HepG2 (cell line): ENCODE measurements at places on chromosomes 2 and 18. TPM values are rescaled to one million over a fixed set of nuclear protein-coding genes. Genes with fewer than 3 reads are reported as not detected.

SERPINB3 gene
- not detected in 2 replicates for total RNA-seq

TBR1 gene
- not detected in 2 replicates for total RNA-seq

SLC9A2 gene
- 0.02 TPM in 1 of 2 replicates, not detected in the other for total RNA-seq

TUBB8B gene
- 0.71 and 0.98 TPM in 2 replicates for total RNA-seq

- no peak overlapping the region for H3K27ac ChIP-seq
- H3K4me3 ChIP-seq = no peak overlapping the region
- no peaks in the 10 kb centered on the region for H3K36me3 ChIP-seq
- peaks cover 21% of the 10 kb centered on the region for H3K4me1 ChIP-seq
These were observed 28.4 kb downstream of the TMEM177 start for GRCh38 chr2:119707117-119708087.

- no peaks in the 10 kb centered on the region for H3K27me3 ChIP-seq
- no peak overlapping the region for H3K27ac ChIP-seq
- peak; percentile 19 for DNase-seq
These were observed 112.3 kb downstream of the RNF144A start for GRCh38 chr2:7029291-7030059.

- H3K36me3 ChIP-seq = peaks cover 53% of the 10 kb centered on the region
- H3K4me1 ChIP-seq = peaks cover 18% of the 10 kb centered on the region
- H3K27ac ChIP-seq = no peak overlapping the region
- DNase-seq = no peak
- H3K27me3 ChIP-seq = no peaks in the 10 kb centered on the region
These were observed 26.2 kb downstream of the TMEM87B start for GRCh38 chr2:112081262-112081661.

GRCh38 chr2:61426267-61426897, 44.5 kb downstream of the USP34 start:
- DNase-seq = peak; percentile 66
- no peak overlapping the region for H3K27ac ChIP-seq
- no peaks in the 10 kb centered on the region; the same call in 2 of the 3 replicates for H3K36me3 ChIP-seq
- H3K4me3 ChIP-seq = no peak overlapping the region

- no peak for DNase-seq
- no peaks in the 10 kb centered on the region for H3K4me1 ChIP-seq
- no peaks in the 10 kb centered on the region for H3K27me3 ChIP-seq
- H3K4me3 ChIP-seq = no peak overlapping the region
These were observed 167.5 kb downstream of the ETAA1 start for GRCh38 chr2:67564626-67565025.

GRCh38 chr2:45169339-45170190, 160.3 kb upstream of the SIX2 start:
- H3K4me1 ChIP-seq = no peaks in the 10 kb centered on the region
- no peak overlapping the region for H3K4me3 ChIP-seq
- H3K27me3 ChIP-seq = no peaks in the 10 kb centered on the region
- no peaks in the 10 kb centered on the region for H3K36me3 ChIP-seq
- no peak overlapping the region for H3K27ac ChIP-seq

- peaks cover 40% of the 10 kb centered on the region for H3K36me3 ChIP-seq
- DNase-seq = no peak
- H3K27ac ChIP-seq = no peak overlapping the region
- H3K27me3 ChIP-seq = no peaks in the 10 kb centered on the region
- peaks cover 12% of the 10 kb centered on the region for H3K4me1 ChIP-seq
- no peak overlapping the region for H3K4me3 ChIP-seq
These were observed 27.4 kb downstream of the ADAM17 start for GRCh38 chr2:9527995-9528787.

- H3K4me1 ChIP-seq = peaks cover 70% of the 10 kb centered on the region
- no peaks in the 10 kb centered on the region for H3K27me3 ChIP-seq
- H3K27ac ChIP-seq = peak overlapping the region; percentile 70
- peak; percentile 97 for DNase-seq
- H3K36me3 ChIP-seq = no peaks in the 10 kb centered on the region
These were observed 8.6 kb upstream of the PLEKHM3 start for GRCh38 chr2:208033701-208034502.

GRCh38 chr2:104758199-104758620, 95.7 kb upstream of the POU3F3 start:
- no peaks in the 10 kb centered on the region for H3K4me1 ChIP-seq
- H3K4me3 ChIP-seq = no peak overlapping the region
- no peaks in the 10 kb centered on the region for H3K36me3 ChIP-seq
- no peak overlapping the region for H3K27ac ChIP-seq
- no peak for DNase-seq

GRCh38 chr2:63580651-63581297, 7.5 kb downstream of the WDPCP start:
- H3K27ac ChIP-seq = no peak overlapping the region
- no peak overlapping the region for H3K4me3 ChIP-seq
- no peaks in the 10 kb centered on the region for H3K36me3 ChIP-seq
- no peaks in the 10 kb centered on the region for H3K27me3 ChIP-seq
- no peak for DNase-seq

DNA sequence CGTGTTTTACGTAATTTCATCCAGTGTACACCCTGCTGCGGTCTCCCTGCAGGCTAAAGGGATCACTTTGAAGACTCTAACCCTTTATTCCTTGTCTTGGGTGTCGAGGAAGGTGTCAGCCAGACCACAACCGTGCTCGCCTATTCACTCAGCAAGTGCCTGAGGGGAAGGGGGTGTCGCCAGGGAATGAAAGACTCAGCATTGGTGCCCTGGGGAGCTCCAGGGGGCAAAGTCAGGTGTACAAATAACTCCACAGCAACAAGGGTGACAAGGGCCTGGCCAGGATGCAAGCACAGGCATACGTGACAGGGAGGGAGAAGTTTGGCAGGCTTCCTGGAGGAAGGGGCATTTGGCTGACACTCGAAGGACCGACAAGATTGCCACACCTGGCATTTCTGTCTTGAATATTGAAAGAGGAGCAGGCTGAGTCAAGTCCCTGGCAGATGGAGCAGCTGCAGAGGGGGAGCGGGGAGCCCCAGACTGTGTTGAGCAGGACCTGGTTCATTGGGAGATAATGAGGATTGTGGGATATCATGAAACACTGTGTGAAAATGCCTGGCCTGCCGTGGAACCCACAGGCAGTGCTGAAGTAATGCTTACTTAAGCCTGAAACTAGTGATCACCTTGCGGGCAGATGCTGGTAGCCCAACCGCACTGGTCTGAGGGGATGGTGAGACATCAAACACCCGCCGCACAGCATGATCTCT, 93.9 kb downstream of the RHOB start:
- H3K4me1 ChIP-seq = peaks cover 67% of the 10 kb centered on the region
- no peaks in the 10 kb centered on the region for H3K36me3 ChIP-seq
- no peak overlapping the region for H3K4me3 ChIP-seq
- H3K27me3 ChIP-seq = no peaks in the 10 kb centered on the region

DNA sequence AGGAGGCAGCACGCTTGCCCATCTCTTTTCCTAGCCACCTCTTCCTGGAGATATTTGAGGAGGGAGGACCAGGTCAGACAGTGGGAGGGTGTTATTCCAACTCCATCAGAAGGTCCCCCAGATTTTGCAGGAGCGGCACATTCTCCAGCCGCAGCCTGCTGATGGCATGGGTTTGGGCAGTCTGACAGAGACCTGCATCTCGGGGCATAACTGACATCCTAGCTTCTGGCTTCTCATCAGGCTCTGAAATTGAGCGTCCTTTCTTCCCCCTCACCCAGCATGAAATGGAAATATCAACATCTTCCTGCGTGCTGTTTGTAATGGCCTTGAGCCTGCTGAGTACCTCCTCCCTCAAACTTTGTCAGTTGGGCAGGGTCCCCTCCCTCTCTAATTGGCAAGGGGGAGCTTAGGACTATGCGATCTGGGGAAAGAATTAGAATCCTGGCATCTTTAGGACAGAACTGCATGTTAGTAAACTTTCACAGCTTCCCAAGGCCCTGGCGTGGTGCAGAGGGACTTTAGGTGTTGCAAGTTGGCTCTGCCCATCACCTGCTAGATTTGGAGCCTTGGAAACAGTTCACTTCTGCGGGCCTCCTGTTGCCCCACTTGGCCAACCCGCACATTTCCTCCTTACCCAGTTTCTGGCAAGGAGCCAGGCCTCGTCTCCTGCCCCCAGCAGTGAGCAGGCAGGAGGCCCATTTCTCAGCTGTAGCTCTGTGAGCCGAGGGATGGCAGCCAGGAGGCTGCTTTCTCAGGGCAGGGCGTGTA, 2.2 kb downstream of the ITM2C start:
- H3K4me1 ChIP-seq = peaks cover 28% of the 10 kb centered on the region
- 0 out of 2 replicates have a peak overlapping the region, but pooled peaks have one; percentile 97 for H3K4me3 ChIP-seq
- H3K36me3 ChIP-seq = no peaks in the 10 kb centered on the region
